Activated T-cell treated with anti-CD3 and anti-CD28 coated beads for 24 hours (primary cell): ENCODE measurements at places on chromosomes 2 and 18.

GRCh38 chr2:212539072-212539880 lies 674 bp upstream of the ERBB4 start:
- no peak for DNase-seq

DNA sequence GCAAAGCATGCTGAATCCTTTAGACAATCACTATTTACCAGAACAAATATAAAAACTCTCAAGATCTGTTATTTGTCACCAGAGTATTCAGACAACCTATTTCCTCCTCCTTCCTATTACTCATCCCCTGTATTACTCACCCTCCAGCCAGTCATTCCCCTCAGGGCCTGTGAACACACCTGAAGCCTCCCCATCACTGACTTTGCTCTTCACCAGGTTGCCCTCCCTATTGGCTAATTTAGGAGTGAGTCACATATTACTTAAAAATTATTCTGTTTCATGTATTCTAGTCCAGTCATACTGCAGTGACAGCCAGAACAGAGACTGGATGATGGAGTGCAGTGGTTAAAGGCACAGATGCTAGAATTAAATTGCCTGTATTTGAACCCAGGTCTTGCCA lies 3.7 kb upstream of the ATG16L1 start:
- DNase-seq: peak; percentile 62

DNA sequence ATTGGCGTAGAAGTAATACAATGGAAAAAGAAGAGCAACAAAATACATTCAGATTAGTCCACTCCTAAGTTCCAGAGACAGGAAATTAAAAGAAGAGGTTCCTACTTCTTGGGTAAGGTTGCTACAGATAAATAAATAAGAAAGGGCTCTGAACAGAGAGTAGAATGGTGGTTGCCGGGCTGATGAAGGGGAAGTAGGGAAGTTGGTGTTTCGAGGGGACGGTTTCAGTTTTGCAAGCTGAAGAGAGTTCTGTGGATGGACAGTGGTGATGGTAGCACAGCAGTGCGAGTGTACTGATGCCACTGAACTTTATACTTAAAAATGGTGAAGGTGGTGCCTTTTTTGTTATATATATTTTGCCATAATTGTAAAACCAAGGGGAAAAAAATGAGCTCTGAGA lies 48.2 kb downstream of the CABYR start:
- DNase-seq: no peak

GRCh38 chr2:85132834-85133637 lies at the start of gene TCF7L1:
Gene TCF7L1, plus strand, starts transcription at chr2:85133392. Its CDS starts 293 bp downstream, at chr2:85133685.
- peak; percentile 3 for DNase-seq

DNA sequence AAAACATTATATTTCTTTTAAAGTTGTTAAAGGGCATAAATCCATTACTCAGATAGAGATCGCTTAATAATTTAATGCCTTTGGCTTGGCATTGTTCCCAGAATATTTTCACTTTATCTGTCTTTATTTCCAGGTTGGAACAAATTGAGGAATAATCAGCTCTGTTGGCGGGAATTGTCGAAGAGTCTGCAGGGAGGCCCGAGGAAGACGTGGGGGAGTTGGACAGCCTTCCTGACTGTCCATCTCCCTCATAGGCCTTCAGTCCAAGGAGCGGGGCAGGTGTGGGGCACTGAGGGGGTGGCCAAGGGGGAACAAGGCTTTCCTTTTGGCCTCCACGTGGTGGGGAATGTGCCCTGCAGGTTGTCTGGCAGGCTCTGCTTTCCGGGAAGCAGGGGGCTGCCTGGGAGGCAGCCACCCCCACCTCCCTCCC lies 179.6 kb downstream of the ZBTB7C start:
- no peak for DNase-seq

- DNase-seq: no peak
These were observed 272.8 kb downstream of the TWIST2 start for GRCh38 chr2:239120664-239121063.

- no peak for DNase-seq
These were observed 30.4 kb downstream of the ANKRD44 start for GRCh38 chr2:197280015-197280702.

DNA sequence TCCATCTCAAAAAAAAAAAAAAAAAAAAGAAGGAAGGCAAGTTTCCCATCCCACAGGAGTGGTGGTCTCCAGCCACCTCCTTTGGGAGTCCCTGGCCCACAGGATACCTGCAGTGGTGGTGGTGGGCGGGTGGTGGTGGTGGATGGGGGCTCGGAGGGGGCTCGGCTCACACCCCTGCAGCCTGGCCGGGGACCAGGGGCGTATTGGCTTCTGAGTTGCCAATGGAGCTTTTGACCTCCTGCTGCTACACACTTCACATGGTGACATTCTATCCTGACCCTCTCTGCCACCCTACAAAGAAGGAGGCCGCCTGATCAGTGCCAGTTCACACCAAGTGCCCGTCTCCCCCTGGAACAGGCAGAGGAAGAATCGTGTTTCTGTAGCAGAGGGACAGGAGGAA lies 119.6 kb downstream of the NFATC1 start:
- DNase-seq: no peak

- DNase-seq: peak; percentile 28
These were observed 150.0 kb upstream of the ALKAL2 start for GRCh38 chr2:437756-438393.

DNA sequence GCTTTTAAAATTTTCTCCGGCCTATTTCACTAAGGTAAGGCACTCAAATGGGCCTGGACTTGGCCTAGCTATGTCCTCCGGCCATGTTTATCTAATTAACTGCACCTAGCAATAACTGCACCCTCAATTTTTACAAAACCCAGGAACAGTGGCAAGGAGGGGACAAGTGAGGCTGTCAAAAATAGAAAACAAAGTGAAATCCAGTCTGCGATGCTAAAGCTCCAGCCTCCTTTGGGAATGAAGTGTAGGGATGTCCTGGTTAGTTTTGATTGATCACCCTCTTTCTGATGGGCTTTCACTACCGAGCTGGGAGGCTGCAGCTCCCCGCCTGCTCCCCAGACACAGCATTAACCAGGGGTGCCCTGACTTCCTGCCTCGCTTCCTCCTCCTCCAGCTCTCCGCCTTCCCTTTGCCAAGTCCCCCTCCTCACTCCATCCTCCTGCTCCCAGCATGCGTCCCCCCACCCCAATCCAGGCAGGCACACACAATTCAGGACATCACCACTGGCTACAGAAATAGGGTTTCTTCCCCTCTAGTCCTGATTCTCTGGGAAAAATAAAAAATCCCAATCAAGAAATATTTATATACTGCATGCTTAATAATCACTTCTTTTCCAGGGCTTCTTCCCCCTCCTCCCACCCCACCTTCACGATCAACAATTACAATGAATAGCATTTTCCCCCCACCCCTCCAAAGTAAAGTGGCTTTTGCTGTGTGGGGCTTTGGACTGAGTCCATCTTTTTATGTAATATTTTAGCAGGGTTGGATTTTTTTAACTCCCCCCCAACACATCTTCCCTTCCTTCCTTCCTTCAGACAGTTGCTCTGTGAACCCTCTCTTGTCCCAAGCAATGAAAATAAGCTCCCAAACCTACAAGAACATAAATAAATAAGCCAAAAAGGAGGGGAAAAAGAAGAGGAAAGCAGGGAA lies 3.3 kb upstream of the POU3F3 start:
- no peak for DNase-seq

GRCh38 chr2:173040729-173041128 lies 34.9 kb upstream of the MAP3K20 start:
- no peak for DNase-seq

GRCh38 chr2:8498994-8499393 lies 182.9 kb upstream of the ID2 start:
- DNase-seq: no peak

DNA sequence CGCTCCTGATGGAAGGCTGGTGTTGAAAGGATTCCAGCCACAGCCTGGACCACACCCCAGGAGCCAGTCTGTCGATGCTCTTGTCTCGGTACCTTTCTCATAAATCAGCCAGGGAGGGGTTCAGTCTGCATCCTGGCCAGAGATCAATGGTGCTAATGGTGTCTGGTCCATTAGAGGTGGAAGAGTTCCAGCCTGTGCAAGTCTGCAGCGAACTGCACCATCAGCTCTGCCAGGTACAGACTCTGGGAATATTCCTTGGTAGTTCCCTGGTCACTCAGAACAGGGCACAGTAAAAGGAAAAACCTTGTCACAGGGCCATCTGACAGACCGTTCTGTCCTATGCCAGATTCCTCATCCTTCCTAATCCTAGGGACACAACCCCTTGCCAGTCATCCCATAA lies 164.3 kb downstream of the MTCL1 start:
- DNase-seq: no peak

- no peak for DNase-seq
These were observed 1620.9 kb upstream of the NXPH2 start for GRCh38 chr2:140401056-140401455.

- no peak for DNase-seq
These were observed 71.0 kb upstream of the CYRIA start for GRCh38 chr2:16736633-16737032.
